ENCODE measurements at places on chromosomes 4 and X.

DNA sequence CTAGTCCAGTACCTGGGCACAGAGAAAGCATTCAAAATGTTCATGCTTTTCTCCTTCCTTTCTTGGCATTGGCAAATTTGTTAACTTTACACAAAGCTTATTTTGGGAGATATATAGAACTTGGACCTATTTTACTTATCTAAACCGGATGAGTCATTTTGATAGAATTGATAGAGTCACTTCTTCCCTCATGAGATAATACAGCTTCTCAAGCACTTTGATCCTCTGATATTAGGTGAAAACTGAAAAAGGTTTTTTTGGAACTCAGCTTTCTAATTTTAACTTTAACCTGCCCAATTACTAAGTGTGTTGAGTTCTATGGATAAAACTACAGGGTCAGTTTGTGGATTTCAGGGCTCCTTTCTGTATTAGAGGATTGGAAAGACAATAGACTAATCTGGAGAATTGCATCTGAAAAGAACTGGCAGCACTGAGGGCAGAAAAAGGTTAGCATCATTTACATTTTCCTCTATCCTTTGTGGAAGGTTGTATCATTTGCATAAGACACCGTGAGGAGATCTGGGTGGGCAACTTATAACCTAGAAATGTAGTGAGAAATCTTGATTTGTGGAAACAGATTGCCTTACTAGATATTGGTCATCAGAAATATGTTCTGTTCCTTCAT, 2.4 kb downstream of the WDR44 start:
- no peak for DNase-seq

DNA sequence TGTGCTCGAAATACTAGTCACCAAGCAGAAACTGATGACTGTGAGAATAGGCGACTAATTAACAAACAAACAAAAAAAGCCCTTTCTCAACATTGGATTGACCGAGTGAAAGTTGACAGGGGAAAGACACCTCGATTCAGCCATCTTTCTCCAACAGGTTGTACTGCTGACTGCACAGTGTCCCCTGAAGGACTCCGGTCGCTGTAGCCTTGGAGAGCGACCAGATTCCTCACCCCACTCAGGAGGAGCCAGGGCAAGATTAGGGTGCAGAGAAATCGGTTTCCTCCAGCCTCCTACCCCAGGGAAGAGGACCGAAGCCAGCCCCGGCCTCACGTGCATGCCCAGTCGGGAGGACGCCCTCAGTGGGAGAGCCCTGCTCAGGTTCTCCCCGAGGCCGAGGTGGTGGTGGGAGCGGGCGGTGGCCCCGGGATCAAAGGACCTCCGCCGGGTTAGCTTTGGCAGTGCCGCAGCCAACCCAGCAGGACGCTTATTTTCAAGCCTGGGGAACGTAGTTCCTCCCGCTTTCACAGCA, 1.1 kb upstream of the RAP1GDS1 start:
- peak; percentile 64 for DNase-seq

DNA sequence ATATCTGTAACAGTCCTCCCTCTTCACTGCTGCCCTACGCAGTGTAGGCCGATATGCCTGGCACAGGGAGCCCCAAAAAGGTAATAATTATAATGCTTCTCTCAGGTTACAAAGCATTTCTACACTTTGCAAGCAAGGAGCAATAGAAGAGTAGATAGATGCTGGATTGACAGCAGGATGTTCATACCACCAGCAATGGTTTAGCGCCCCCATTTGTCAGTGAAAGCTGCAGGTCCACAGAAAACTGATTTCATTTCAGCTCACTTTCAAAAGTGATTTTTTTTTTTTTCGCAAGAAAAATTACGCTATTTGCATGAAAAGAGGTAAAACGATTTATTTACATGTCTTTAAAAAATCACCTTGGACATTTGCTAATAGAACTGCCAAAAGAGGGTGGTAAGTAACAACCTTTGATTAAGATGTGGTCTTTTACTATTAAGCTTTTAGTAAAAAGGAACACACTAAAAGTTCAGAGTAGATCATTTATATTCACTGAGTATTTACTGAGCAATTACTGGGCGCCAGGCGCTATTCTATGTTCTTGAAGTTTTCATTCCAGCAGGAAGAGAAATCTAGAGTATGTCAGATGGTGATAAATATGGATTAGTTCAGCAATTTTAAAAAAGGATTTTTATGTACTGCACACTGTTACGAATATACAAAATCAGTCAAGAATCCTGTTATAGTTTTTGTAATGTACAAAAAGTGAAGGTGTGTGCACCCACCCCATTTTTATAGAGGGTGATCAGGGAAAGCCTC, 34.4 kb downstream of the HPF1 start:
- DNase-seq: no peak

GRCh38 chrX:17967888-17968287, 106.8 kb upstream of the RAI2 start:
- DNase-seq: no peak

Measured in left renal pelvis (tissue), 4 donors.